ENCODE measurements at places on chromosomes 12 and 14.

DNA sequence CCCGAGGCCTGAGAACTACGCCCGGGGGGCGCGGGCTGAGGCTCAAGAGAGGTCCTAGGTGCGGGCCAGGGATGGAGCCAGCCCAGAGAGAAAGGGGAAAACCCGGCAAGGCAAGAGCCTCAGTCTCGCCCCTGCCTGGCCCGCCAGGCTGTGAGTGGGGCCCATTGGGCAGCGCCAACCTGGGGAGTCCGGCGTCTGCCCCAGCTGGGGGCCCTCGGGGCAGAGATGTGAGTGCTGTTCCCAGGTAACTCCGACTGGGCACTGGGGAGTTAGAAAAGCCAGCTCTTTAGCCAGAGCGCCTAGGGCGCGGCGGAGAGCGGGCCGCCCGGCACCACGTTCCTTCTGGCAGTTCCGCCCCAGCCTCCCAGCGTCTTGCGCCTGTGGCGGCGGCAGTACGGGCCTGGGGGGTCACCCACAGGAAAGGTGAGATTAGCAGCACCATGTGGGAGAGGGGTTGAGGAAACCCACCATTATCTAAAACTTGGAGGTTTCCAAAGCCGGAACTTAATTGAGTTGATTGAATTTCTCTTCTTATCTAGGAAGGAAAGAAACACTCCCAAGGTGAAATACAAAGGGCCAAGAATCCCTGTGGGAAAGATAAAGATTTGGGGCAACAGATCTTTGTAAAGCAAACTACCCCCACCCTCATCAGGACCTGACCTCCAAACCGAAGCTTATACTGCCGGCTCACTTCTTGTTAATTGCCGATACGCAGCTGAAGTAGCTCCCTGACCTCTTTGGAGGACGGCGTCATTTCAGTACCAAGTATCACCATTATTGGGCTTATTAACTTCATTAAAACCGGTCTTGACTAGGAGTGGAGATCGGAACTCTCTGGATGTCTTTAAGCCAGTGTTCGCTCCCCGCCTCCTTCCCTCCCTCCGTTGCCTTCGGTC lies 11.6 kb downstream of the OTX2 start:
- DNase-seq = no peak

- DNase-seq = no peak
Observed at GRCh38 chr14:72243309-72244293, 311.4 kb downstream of the RGS6 start.

- DNase-seq = no peak
Observed at GRCh38 chr14:64919215-64919614, 5.0 kb downstream of the CHURC1 start.

DNA sequence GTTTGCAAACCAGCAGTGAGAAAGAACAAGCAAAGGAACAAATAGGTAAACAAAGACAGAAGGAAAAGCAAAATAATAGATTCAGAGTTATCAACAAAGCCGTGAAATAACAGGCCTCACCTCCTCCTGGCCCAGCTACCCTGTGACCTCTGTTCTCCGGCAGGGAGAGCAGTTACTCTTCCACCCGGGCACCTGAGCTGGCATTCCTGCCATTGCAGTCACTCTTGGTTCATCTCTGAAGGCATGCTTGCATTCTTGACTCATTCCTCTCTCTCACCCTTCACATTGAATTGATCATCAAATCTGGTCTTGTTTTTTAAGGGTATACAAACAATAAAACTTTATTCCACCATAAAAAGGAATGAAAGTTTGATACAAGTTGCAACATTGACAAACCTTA lies 95.1 kb downstream of the TTC8 start:
- DNase-seq = no peak

DNA sequence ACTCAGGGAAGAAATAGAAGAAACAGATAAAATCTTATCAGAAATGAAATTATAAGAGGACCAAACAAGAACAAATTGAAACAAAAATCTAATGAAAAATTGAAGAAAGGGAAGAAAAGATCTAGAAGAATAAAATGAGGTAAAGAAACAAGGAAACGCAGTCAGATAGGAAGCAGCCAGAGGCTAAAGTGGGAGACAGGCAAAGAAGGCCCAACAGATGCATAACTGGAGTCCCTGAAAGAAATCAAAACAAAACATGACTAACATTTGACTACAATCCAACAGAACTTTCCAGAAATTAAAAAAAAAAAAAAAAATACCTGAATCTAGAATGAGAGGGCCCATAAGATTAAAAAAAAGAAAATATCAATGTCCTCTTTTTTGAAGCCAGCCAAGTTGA lies 65.6 kb downstream of the AMN start:
- DNase-seq = no peak

GRCh38 chr14:23793532-23793931 lies 157.4 kb downstream of the DHRS2 start:
- no peak for DNase-seq

GRCh38 chr14:83291714-83292113 lies 1758.1 kb upstream of the SEL1L start:
- DNase-seq = no peak

DNA sequence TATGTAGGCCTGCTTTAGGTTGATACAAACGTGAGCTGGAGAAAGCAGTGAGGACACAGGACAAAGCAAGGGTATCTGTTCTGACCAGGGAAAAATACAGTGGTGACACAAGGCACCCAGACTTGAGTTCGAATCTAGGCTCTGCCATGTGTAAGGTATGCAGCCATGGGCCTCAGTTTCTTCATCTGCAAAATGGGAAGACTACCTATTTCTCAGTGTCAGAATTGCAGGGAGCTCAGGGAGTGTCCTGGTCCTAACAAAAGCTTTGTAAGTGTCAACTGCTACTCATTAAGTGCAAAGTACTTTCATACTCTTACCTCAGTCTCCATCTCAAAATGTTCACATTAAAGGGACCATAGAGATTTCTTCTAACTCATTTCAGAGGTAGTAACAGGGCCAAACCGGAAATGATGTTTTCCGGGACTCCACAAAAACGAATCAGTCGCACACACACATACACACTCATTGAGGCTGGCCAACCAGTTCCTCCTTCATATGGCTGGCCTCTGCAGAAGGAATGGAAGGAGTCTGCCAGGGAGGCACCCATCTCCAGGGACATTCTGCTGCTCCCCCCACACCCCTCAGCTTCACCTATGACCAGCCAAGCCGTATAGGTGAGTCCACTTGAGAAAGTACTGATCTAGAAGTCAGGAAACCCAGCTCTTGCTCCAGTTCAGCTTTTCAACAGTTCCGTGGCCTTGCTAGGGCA lies 7.8 kb downstream of the CTDSP2 start:
- no peak for DNase-seq

- no peak for DNase-seq
Observed at GRCh38 chr12:7242176-7243101, 53.0 kb downstream of the PEX5 start.

DNA sequence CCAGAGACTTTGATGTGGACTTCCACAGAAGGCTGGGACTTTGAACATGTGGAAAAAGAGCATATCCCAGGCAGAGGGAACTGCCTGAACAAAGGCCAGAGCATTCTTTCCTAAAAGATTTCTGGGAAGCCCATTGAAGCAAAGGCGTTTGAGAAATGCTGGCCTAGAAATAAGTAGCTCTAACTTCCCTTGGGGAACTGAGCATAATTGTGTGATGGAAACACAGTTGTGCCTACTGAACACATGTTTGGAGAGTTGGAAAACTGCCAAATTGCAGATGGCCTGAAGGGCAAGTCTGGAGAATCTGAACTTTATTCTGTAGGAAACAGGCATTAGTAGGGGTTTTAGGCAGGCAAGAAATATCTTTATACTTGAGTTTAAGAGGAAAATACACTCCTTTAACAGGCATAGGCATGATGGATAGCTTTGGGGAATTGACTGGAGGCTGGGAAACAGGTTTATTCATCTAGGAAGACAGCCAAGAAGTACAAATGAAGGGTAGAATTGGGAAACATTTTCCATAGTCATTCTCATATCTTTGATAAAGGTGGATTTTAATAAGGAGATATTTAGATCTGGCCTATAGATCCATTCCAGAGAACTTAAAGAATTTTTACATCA lies 134.1 kb downstream of the TPH2 start:
- DNase-seq = peak; percentile 12
